Ureter (tissue), 1 donor: ENCODE measurements at places on chromosomes 2 and 18.

DNA sequence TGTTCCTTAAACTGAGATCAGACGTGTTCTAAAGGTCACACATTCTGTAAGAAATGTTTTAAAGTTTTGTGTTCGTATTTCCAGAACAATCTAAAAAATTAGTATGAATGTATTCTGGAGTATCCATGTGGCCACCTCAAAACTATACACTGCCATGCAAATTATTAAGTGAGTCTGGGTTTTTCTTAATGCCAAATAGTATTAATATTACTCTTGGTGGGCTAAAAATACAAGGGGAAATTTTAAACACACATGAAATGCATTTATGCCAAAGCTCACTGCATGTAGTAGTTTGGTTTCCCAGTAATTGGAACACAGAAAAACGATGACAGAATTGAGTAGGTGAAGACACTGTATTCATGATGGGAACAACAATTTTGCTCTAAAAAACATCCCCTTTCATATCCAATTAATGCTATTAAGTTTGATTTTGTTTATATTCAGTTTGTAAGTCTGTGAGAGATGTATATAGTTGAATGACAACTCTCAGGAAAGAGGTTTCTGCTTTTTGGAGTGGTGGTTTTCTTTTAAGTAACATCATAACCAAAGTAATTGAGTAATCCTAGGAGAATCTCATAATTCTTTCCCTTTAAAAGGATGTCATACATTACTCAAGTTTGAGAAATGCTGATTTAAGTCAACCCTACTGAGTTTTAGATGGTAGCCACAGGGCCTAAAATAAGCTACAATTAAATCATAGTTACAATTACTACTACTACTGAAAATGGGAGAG lies 75.7 kb upstream of the CDCA7 start:
- DNase-seq: no peak

DNA sequence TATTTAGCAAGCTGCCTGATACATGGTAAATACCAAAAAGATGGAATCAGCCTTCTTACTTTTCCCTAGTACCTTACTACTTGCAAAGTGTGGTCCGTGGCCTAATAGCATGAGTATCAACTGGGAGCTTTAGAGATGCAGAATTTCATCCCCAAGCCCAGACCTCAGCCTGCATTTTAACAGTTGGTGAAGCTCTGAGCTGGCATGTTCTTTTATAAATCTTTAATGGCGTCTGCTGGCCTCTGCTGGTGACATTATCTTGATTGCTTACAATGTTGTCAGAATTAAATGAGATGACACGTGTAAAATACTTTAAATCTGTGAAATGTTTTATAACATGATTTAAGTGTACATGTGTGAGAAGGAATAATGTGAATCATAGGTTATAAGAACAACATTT lies 115.1 kb upstream of the NOSTRIN start:
- DNase-seq: no peak

GRCh38 chr2:191922736-191923651 lies 76.1 kb upstream of the CAVIN2 start:
- DNase-seq: no peak

- no peak for DNase-seq
These were observed 66.2 kb downstream of the SP3 start for GRCh38 chr2:173898996-173899395.

DNA sequence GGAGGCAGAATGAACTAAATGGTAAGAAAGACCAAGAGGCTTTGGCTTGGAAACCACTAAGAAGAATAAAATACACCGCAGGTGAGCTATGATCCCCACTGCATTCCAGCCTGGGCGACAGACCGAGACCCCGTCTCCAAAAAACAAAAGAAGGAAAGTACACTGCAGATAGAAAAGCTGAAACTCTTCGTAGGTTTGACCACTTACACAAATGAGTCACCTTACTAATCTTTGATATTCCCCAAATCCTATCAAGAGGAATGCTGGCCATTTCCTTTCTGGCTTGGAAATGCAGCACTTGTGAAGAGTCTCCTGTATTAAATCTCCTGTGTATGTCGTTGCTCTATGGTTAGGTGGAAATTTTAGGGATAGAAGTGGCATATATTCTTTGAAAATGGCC lies 108.8 kb downstream of the MTCL1 start:
- DNase-seq: no peak

DNA sequence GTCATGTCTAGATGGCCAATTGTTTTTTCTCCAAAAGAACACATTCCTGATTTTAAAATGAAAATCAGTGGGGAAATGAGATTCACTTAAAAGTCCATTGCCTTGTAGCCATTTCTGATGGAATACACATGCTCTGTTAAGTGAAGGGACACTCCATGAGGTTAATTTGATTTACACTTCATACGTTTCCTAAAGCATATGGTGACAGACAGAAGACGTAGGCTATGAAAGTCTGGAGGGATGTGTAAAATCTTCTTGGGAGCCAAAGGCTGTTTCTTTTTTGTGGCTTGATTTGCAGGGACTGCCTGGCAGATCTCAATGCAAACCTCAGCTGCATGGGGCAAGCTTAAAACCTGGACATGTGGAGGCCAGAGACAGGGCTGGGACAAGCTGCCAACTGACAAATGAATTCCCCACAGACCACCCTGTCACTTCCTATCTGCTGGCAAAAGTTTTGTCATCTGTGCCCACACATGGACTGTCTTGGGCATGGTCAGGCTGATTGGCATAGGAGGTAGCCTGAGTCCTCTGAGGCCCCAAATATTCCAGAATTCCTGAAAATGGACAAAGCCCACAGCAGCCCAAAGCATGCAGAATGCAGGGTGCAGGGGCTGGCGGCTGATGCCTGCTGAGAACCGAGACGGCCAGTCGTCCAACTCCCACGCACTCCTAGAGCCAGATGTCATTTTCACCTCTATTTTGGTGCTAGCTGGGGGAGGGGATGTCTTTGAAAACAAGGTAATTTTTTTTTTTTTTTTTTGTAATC lies 73.9 kb downstream of the SDC1 start:
- no peak for DNase-seq
